ENCODE measurements at places on chromosomes 2 and 18.
A peak's percentile ranks its signal among the peaks of the same experiment; 100 is the strongest.

- DNase-seq, result no peak
Measured at GRCh38 chr2:164600763-164601162, 20.5 kb downstream of the GRB14 start.

GRCh38 chr18:50289108-50289443, 1.6 kb upstream of the CXXC1 start:
- DNase-seq, result no peak

- no peak for DNase-seq
Measured at GRCh38 chr2:217370391-217370790, 510.5 kb upstream of the TNP1 start.

DNA sequence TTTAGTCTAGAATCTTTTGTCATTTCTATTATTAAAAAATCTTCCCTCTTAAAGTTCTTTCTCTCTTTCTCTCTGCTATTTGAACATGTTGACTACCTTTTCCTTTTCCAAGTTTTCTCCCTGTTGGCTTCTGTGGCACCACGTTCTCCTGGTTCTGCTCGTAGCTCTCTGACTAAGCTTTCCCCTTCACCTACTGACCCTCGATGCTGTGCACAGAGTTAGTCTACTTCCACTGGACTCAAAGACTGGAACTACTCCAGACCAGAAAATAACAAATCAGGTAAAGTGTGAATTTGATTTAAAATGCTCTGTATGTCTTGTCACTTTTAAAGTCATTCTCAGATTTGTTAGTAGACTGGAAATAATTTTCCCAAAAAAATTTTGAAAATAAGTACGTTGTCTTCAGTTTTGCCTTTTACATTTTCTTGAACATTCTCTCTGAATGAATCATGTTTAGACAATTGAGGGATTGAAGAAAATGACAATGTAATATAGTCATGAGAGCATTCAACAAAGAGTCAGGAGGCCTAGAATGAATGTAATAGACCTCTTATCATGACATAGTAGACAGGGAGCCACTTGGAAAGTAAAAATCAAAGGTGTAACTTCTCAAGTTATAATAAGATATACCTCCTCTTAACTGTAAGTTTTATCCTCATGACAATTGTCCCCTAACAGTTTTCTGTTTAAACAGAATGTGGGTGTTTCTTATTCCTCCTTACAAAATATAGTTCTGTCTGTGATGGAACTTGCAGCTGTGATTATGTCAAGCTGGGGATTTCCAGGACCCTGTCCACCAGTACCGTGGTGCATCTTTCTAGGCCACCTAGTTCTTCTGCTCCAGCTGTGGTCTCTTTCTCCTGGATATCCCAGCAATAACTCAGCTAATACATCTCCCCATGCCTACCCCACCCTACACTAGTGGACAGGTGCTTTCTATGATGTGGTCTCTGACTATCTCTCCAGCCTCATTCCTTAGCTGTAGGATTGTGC, 25.5 kb downstream of the ITPRID2 start:
- no peak for DNase-seq

DNA sequence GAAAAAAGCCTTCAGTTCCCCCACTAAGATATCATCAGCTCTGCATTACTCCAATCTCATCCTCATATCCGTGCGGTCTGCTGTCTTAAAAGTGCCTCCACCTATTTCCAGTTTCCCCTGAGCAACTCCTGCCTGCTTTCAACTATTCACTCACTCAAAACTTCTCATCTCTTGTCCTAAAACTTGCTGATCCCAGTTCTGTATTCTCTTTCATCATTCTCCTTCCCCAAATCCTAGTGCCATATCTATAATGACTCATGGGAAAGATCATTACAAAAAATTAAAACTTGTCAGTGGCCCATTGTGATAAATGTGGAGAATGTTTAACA, 20.0 kb downstream of the ACVR1 start:
- no peak for DNase-seq

GRCh38 chr2:8461341-8461740, 220.5 kb upstream of the ID2 start:
- DNase-seq, result no peak

DNA sequence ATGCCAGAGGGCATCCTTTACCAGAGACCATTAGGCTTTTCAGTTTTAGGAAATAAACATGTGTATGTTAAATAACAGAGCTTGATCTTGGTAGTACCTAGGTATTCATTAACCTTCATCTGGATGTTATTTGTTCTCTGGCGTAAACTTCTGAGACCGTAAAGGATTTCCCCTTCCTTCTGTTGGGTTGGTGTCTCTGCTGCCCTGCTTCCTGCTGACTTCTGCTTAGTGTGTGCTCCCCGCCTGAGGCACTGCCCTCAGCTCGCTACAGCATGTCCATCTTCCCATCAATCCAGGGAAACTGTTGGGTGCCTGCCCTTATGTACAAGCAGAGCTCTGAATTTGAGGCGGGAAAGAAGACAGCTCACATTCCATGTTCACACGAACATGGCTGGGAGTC, 177.9 kb downstream of the TPGS2 start:
- no peak for DNase-seq

DNA sequence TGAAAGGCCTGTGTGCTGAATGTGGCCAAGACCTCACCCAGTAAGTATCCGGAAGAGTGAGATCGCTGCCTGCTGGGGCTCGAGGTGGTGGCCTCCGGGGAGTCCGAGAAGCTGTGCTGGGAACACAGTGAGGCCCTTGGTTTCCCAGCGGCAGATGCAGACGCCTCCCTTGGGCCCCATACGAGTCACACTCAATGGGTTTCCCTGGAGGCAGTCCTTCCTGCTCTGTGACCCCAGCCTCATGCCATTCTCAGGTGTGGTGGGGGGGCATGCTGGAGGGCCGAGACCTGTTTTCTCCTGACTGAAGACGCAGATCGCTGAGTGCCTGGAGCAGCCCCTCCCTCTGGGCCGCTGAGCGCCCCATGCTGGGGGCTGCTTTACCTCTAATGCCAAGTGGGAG, 15.7 kb downstream of the CTDP1 start:
- DNase-seq, result no peak

DNA sequence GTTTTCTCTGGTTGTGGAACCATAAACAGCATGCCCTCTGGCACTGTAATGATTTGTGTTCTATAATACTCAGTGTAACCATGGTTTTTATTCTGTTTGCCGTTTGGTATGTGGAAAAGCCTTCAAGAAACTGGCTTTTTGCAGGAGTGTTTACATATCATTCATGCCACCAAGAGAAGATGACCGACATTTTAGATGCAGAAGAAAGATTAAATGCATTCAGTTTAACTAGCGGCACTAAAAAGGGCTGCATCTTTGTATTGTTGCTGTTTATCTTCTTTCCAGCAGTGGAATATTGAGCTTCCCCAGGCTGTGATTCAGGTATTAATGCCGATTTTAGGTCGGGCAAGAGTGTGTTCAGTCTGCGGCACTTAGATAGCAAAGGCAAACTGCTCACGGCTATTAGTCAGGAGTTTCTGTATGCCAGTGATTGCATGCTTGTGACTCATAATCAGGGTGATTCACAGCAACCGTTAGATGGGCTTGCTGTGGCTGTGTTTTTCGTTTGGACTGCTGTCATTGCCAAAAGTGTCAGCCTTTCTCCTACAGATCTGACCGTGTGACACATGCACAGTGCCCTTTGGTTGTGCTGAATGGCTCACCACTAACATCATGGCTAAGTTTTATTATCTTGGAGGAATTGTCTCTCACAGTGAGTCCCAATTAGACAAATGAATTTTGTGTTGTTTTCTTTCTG, 479.7 kb downstream of the PARD3B start:
- DNase-seq, result no peak

DNA sequence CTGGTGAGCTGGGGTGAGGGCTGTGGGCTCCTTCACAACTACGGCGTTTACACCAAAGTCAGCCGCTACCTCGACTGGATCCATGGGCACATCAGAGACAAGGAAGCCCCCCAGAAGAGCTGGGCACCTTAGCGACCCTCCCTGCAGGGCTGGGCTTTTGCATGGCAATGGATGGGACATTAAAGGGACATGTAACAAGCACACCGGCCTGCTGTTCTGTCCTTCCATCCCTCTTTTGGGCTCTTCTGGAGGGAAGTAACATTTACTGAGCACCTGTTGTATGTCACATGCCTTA, 10.5 kb downstream of the PROC start:
- DNase-seq, result no peak

DNA sequence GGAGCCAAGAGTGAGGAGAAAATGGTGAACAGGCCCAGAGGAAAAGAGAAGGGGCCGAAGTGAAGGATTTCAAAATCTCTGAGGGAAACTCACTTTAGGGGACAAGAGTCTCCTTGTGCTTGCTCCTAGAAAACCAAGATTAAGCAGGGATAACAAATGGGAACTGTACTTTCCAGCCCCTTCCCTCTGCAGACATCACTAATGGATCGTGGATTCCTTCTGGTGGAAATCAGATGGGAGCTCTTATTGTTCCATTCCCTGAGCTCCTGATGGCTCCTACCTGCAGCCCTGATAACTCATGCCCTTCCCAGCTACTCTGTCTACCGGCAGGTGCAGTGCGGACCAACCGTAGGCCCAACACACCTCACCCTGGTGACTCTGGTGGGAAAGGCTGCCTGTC, 20.6 kb upstream of the RESP18 start:
- no peak for DNase-seq

- peak; percentile 30 for DNase-seq
Measured at GRCh38 chr2:14903709-14904374, 271.3 kb downstream of the LRATD1 start.

- no peak for DNase-seq
Measured at GRCh38 chr2:207879536-207879935, 109.8 kb upstream of the FZD5 start.

- peak; percentile 10 for DNase-seq
Measured at GRCh38 chr18:5237723-5238370, 40.8 kb upstream of the AKAIN1 start.

DNA sequence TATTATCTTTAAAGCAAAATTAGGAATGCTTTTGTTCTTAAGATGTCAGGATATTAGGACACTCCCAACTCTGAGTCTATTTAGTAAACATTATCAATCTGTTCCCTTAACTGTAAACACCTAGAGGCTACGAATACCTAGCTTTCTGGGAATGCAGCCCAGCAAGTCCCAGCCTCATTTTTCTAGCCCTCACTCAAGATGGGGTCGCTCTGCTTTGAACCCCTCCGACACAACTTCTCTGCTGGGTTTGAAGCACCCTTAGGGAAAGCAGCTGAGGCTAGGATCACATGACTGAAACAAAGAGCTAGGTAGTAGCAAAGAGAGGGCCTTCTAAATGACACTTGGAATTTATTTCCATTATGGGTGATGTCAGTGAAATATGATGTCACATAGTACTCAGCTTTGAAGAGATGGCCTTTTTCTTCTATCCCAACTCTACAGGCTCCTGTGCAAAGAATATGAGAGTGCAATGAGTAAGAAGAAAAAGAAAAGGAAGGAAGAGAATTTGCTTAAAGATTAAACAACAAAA, 114.7 kb downstream of the CSRNP3 start:
- DNase-seq, result no peak

DNA sequence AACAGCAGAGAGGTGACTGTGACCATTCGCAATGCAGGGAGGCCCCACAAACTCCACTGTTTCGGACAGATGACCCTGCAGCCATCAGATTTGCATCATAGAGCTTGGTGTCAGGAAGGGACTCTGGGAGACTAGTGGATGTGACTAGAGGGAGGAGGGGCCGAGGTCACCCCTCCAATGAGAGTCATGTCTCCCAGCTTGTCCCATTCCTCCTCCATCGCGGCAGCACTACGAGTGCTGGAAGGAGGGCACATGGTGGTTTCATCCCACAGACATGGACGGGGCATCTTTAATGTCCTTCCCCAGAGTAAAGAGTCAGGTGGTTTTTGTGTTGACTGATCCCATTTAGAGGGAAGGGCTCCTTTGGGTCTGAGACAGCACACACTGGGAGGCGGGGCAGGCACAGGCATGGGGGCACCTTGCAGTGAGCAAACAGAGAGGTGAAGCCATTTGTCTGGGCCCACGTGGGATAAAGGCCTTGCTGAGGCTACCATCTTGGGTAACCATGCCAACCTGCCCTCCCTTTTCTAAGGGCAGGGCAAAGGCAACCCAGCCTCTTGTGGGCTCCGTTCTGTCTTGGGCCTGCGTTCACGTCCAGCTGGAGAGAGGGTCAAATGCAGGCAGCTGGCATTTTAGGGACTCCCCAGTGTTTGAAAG, 208.1 kb downstream of the ASB1 start:
- DNase-seq, result no peak

GRCh38 chr2:42464631-42465030, 29.2 kb downstream of the KCNG3 start:
- DNase-seq, result no peak

- no peak for DNase-seq
Measured at GRCh38 chr2:44429034-44429433, 67.3 kb downstream of the CAMKMT start.

GRCh38 chr18:10047237-10047636, 133.4 kb downstream of the VAPA start:
- DNase-seq, result no peak

DNA sequence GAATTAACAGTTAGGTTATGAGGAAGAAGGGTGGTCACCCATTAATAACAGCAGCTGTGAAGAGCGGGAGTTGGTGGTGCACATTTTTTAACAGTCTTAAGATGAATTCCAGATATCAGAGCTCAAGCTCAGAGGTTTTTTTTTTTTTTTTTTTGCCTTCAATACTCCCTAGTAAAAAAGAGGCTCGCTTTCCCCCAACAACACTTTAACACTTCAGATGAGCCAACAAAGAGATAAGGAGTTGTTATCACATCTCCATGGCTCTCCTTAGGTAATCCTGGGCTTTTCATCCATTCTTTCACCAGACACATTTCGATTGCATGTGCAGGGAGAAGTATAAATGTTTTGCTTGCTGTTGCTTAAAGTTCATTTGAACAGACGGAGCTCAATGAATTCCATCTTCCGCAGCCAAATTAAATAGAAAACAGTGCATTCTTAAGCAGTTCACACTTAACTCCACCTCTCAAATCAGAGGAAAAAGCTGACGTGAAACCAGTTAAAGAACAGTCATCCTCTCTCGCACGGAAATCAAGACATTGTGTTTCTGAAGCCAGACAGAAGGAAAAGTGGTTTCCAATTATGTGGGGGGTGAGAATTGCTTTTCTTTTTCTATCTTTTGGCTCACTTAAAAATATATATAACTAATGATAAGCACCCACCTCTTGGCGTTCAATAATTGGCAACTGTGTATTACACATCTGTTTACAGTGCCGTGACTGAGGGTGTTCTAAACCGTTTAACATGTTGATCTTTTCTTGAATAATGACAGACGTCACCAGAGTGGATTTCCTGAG, 118.2 kb downstream of the ZNF521 start:
- no peak for DNase-seq

DNA sequence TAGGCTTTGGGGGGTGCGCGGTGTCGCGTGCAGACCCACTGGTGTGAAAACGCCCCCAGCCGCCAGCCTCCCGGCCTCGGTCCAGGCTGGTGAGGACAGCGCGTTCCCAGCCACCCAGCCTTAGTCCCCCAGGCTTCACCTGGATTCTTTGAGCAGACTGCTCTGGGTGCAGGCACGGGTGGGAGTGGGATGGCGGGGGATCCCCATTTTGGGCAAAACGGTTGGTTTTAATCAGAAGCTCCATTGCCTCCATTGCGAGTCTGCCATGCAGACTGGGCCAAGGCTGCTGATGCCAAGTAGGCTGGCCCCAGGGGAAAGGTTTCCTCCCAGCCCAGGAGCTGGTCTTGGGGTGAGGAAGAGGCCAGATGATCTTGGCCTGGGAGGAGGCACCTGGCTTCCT, 445 bp downstream of the MLPH start:
- no peak for DNase-seq
